ENCODE measurements at places on chromosomes 1 and 21. TPM values are rescaled to one million over a fixed set of nuclear protein-coding genes. Genes with fewer than 3 reads are reported as not detected.
A peak's percentile ranks its signal among the peaks of the same experiment; 100 is the strongest.

DNA sequence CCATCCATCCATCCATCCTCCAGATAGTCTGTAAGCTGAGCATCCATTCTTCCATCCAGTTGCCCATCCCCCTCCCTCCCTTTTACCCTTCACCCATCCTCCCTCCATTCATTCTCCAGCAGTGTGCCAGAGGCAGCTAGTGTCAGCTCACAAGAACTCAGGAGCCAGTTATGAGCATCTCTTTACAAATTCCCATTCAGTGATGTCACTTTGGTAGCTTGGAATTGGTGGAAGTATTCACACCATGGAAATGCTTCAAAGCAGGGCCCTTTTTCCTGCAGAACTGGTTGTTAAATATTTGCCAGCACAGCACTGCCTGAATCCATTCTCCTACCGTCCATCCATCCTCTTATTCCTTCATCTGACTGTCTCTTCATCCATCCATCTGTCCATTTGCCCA, 72.5 kb downstream of the ARHGEF10L start:
- DNase-seq: no peak

GRCh38 chr1:22221233-22221780, 78.4 kb upstream of the WNT4 start:
- no peak for DNase-seq

Gene TMEM63A
- 28.3 TPM for polyA plus RNA-seq

GRCh38 chr1:210696709-210697108, 368.0 kb downstream of the HHAT start:
- DNase-seq: no peak

Gene ITLN2
- polyA plus RNA-seq: not detected

- DNase-seq: no peak
Observed at GRCh38 chr1:10347109-10347508, 51.8 kb upstream of the PGD start.

DNA sequence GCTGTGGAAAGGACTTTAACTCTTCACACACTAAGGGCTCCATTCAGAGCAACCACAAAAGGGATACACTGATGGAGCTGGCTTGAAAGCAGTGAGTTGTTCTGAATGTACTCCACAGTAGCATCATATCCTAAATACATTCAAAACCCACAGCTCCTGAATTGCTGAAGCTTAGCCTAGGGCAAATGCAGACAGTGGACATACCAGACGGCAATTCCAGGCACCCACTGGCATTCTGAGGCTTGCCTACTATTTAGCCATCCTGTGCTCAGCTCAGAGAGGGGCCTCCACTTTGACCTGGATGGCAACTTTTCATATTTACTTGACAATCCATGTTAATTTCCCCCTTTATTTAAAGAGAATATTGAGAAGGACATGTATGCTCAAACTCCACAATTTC, 303.5 kb downstream of the NTNG1 start:
- DNase-seq: no peak

Gene SEMA6C
- polyA plus RNA-seq: 120 TPM

DNA sequence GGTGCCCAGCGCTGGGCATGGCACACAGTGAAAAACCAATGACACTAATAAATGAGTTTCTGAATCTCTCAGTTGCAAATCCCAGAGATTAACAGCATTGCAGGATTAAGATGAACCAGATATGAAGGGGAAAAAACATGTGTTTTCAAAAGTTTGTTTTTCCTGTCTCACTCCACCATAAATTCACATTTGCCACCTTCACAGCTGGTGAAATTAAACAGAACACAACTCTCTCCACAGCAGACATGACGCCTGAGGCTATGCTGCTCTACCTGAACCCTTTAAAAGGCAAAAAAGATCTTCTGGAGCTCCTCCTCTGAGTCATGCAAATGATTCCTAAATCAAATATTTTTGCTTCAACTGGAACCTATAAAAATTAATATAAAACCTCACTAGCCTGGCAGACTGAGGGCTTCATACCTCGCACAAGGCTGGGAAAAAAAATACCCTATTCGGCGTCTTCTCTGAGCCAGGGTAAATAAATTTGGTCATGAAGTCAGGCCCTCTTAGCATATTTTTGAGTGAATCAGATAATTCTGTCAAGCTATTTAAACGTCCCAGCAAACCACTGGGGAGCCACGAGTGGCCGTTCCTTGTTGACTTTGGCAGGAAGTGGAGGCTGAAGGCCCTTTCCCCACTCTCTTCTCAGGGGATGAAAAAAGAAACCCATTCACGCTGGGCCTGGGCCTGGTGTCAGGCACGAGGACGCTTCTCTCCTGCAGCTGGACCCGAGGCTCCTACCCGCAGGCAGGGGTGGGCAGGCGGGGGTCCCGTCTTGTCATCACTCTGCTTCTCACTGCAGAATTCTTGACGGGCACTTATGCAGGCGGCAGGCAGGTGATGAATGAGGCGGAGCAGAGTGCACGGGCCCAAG, 53.0 kb downstream of the DMRTB1 start:
- no peak for DNase-seq

- no peak for DNase-seq
Observed at GRCh38 chr21:23601549-23601948, 2005.7 kb downstream of the MRPL39 start.

DNA sequence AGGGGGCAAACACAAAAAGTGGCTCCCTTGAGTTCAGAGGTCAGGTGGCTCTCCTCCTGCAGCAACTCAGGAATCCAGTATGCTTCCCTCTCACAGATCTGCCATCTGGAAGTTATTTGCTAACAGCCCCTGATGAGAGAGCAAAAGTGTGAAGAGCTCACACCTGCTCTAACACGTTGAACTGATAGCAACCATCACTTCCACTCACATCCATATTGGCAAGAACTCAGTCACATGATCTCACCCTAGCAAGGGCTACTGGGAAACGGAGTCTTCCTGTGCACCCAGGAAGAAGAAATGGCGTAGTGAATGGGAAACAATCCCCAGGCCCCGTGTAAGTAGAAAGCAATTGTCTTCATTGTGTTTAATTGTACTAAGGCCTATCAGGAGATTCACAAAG, 20.7 kb upstream of the SLC45A1 start:
- no peak for DNase-seq

Gene LCE1C
- polyA plus RNA-seq: not detected

Gene ASCL5
- polyA plus RNA-seq: 0.70 TPM

- no peak for DNase-seq
Observed at GRCh38 chr1:156627313-156627880, 8.2 kb downstream of the HAPLN2 start.

- no peak for DNase-seq
Observed at GRCh38 chr1:207752456-207752998, 673 bp downstream of the CD46 start.

GRCh38 chr1:3827813-3828307, 29.2 kb downstream of the CEP104 start:
- no peak for DNase-seq

Gene OR2M5
- not detected for polyA plus RNA-seq

GRCh38 chr1:221663321-221663720, 78.6 kb downstream of the DUSP10 start:
- no peak for DNase-seq

Gene AZIN2
- 5.2 TPM for polyA plus RNA-seq

DNA sequence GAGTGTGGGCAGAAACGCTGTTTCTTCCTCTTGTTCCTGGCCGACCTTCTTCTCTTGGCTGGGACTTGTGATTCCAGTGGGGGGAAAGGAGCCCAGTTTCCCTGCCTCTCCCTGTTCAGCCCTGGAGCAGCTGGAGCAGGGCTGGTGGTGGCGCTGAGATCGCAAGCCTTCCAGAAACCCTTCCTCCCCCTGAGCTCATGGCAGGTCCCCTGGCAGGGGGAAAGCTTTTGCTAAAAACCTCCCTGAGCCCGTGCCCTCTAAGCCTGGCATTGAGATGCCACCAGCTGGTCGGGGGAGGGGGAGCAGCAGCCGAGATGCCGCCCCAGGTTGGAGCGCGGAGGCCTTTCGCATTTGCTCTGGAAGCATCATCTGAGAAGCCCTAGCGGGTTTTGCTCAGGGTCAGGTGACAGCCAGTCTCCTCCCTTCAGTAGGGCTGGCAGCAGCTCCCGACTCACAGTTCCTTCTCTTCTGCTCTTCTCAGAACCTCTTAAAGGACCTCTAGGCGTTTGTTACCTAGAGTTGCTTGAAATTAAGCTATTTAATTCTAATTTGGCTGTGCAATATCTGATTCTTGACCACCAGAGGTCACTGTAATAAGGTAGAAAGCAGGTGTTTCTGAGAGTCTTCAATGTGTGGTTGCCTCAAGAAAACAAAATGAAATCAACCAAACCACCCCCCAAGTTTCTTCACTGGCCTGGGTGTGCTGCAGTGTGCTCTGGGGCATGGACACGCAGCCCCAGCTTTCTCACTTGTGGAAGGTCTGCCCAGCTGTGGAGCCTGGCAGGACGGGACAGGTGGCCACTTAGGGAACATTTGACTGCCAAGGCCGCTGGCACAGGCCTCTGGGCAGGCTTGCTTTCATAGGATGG, 257.3 kb downstream of the CAMTA1 start:
- DNase-seq: no peak

DNA sequence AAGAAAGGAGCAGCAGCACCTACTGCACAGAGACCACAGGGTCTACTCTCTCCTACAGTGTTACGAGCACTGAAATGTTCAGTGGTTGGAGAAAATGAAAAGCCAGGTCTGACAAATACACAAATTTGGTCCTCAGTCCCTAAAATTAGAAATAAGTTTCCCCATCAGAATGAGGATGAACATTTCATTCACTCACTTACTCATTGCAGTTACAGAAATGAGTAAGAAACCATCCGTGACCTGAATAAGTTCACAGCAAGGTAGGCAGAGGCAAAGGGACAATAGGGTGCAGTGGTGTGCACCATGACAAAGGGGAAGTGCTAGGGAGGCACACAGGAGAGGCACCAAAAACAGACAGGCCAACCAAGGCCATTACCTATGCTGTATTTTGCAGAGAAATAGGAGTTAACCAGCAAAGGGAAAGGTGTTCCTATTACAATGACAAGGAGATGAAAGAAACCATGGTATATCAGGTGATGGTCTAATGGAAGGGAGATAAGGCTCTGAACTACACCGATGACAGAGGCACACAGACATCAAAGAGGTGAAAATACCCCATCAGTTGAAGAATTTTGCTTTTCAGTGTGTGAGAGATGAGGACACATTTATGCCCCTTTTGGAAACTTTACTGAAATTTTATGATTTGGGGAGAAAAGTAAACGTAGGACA, 29.4 kb downstream of the VAV3 start:
- no peak for DNase-seq

GRCh38 chr1:151313501-151313900, 13.7 kb downstream of the PI4KB start:
- no peak for DNase-seq

DNA sequence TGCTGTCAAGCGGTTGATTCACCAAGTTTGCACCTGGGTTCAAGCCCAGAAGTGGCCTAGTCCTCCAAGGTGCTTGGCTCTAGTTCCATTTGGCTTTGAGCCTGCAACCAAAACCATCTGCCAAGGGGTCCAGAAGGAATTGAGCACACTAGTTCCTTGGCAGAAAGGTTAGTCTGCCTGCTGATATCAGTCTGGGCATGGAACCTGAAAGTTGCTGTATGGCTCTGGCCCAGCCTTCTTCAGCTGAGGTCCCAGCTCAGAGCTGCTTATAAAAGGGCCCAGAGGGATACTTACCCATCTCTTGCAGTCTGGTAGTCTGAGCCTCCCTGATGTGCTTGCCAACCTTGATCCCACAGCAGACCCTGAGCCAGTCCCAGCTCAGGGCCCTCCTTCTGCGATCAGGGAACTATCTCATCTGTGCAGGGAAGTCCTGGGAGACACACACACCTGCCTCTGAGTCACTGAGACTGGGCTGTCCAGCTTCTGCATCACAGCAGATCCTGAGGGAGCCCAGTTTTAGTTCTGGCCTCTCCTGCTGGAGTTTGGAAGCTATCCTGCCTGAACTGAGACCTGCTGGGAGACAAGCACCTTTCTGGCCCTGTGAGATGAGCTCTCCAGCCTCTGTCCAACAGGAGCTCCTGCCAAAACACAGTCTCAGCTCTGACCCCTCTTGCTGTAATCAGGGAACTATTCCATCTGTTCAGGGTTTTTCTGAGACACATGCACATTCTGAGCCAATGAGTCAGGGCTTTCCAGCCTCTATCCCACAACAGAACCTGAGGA, 75.8 kb downstream of the CTH start:
- DNase-seq: peak; percentile 85

DNA sequence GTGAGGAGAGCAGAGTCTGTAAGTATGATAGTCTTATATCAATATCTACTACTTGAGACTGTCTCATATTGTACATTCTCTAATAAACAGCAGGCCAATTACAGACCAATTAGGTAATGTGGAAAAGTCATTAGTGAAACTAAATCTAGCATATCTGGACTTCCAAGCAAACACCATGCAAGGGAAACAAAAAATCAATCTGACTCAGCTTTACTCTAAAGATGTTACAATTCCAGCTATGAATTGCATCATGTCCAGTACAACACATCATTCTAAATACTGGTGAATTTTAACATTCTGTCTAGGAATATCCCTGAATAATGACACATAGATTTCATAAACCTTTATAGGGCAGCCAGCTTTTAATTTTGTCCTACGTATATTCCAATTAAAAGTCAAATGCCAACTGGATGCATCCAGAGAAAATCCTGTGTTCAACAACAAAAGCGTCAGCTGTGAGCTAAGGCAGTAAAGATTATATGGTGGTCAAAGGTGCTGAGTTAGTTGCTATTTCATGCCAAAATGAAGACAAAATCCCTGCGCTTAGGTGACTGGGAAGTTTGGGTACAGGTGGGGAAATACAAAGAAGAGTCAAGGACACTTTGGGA, 159.3 kb downstream of the TTLL7 start:
- no peak for DNase-seq

GRCh38 chr1:93014168-93014567, 52.9 kb upstream of the DIPK1A start:
- DNase-seq: no peak

GRCh38 chr21:22710721-22711120, 1712.5 kb downstream of the NCAM2 start:
- DNase-seq: no peak

Data from hindlimb muscle (tissue), 1 donor.